ENCODE measurements at places on chromosomes 12 and 14.

GRCh38 chr14:34060651-34060999, 109.8 kb upstream of the EGLN3 start:
- DNase-seq: no peak

GRCh38 chr14:51862176-51862796, 1.9 kb downstream of the GNG2 start:
- DNase-seq: no peak

DNA sequence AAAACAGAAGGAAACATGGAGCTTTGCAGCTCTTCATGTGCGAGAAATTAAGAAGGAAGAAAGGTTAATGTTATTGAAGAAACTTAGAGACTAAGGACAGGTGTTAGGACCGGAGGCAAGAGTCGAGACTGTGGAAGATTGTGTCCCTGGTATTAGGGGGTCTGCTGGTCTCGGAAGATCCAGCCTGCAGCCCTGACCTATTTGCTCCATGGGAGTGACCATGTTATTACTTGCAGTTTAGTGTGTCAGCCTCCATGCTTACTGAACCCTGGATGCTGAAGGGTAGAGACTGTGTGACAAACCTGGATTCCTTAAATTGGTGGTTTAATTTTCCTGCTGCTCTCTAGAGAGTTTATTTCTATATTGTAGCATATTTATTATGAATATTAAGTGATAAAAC, 580.6 kb downstream of the NOVA1 start:
- no peak for DNase-seq

- no peak for DNase-seq
These were observed 34.4 kb downstream of the BMAL2 start for GRCh38 chr12:27367078-27367477.

- no peak for DNase-seq
These were observed 18.8 kb downstream of the STYX start for GRCh38 chr14:52748647-52749292.

DNA sequence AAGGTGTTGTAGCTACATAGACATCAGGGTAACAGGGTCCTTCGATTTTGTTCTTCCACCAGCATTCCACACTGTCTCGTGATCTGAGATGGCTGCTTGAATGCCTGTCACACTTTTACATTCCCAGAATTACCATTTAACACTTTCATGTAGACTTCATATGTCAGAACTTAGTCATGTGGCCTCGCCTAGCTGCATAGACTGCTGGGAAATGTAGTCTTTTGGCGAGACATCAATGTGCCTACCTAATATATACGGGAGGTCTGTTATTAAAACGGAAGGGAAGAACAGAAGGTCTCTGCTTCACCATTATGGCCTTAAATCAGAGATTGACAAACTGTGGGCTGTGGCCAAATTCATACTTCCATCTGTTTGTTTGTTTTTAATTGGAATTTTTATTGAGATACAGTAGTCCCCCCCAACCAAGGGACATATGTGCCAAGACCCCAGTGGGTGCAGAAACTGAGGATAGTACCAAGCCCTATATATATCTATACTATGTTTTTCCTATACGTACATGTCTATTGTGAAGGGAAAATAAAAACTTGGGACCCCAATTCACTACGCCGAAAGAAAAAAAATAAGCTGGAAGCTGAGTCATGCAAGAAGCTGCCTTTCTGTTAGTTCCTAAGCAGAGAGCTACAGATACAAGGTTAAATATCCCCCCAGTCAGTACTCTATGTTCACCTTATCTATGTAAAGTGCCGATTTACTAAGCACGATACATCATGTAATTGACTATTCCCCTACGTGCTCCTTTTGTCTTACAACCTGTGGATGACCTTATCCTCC, 11.3 kb upstream of the HRK start:
- DNase-seq: no peak

DNA sequence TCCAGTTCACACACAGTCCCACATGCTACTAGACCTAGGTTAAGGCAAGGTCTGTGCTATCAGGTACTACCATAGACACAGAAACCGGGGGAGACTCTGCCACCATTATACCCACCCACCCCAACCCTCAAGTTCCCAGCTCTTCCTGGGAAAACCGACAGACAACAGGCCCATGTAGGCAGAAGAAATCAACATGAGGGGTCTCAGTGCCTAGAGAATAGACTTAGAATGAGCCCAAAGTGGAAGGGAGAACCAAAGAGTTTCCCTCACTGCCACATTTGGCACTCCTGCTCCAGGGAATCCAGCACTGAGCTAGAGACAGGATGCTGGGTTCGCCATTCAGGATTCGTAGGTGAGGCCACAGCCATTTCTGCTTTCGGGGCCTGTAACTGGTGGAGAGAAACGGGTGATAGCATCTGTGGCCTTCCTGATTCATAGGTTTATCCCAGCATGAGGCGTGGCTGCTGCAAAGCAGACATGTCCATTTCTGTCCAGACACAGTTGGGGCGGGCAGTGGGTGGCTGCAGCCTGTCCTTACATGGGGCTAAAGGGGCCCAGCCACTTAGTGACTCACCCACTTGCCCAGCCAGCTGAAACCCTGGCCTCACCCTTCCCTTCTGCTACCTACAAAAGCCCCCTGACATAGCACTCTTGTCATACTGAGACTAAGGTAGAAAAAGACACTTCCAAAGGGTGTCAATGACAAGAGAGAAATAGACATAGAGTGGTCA, 69.4 kb downstream of the IRF2BPL start:
- DNase-seq: no peak

DNA sequence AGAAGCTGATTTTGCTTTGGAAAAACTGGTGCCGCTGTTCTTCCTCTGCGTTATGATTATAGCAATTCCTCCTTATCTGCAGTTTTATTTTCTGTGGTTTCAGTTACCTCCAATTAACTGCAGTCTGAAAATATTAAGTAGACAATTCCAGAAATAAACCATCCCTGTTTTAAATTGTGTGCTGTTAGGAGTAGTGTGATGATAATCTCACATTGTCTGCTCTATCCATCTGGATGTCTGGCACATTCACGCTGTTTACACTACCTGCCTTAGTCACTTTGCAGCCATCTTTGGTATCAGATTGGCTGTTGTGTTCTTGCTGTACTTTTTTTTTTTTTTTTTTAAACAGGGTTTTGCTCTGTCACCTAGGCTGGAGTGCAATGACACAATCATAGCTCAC, 141.0 kb downstream of the GRIP1 start:
- no peak for DNase-seq

DNA sequence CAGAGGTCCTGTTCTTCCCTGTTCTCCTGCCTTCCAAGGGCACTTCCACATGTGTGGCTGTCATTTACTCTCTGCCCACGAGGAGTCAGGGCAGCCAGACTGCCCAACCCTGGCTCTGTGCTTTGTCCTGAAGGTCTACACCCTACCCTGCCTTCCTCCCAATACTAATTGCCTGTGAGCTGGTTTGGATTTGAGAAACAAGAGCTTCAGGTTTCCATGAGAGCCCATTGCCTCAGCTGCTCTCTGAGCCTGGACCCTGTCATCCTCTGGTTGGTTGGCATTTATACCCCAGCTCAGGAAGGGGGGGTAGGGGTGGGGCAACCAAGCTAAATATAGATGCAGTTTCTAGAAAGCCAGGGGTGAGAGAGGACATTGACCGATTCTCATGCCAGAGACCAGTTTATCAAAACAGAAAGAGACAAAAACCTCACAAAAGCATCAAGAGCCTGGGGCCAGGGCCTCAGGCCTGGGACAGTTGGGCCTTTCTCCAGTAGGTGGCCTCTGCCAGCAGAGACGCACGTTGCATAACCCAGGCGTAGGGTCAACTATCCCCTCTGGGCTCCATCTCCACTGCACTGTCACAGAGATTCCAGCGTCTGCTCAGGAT, 34.5 kb downstream of the VDR start:
- DNase-seq: no peak

DNA sequence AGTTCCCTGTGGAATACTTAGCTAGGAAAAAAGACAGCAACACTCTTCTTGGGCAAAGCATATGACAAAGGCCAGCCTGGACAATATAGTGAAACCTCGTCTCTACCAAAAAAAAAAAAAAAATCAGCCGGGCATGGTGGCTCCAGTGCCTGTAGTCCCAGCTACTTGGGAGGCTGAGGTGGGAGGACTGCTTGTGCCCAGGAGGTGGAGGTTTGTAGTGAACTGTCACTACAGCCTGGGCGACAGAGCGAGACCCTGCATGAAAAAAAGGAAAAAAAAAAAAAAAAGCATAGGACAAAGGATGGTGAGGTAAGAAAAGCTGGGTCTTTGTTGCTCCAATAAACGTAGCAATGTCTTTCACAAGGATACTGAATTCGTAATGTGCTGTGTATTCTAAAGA, 1.1 kb downstream of the TXNDC16 start:
- no peak for DNase-seq

DNA sequence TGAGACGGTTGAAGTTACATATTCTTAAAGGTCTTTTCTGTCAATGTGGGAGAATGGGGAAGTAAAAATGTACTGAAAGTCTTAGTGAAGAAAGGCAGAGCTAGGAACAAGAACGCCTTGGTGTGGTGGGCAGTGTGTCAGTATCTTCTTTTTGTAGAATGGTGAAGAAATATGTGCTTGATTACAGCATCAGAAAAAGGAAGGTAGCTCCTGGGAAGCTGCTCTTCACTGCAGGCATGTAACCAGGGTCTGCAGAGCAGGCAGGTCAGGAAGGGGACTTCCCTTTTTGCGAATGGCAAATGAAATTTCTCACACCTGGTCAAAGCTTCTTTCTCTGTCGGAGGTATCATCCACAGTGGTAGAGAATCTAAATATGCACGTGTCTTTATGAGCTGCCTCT, 226.2 kb downstream of the ADAMTS20 start:
- no peak for DNase-seq

GRCh38 chr12:107400686-107401447, 284.7 kb upstream of the PWP1 start:
- DNase-seq: no peak

DNA sequence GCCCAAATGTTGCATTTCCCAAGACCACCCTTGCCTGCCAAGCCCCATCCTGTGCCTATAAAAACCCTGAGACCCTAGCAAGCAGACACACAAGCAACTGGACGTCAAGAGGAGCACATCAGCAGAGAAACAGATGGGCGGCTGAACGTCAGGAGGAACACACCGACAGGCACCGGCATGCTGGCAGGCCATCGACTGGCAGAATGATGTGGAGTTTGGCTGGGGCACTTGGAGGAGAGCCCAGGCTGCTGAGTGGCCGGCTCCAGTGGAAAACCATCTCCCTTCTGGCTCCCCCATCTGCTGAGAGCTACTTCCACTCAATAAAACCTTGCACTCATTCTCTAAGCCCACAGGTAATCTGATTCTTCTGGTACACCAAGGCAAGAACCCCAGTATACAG, 130.1 kb downstream of the SLC41A2 start:
- no peak for DNase-seq

- DNase-seq: no peak
These were observed 202.5 kb upstream of the DDHD1 start for GRCh38 chr14:53355581-53356112.

DNA sequence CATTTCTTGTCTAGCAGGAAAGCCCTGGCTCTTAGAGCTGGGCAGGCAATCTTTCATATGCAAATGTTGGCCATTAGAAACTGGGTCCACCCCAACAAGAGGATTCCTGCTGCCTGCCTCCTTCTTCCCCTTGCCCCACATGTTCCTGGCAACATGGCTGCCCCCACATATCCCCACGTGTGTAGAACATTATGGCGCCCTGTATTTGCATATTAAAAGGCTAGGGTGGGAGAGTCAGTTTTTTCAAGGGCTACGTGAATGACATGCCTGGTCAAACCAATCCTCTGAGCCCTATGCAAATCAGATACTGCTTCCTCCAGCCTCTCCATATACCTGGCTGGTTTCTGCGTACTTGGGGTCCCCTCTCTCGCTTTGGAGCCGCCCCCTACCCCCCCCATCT, 514.0 kb downstream of the FUT8 start:
- peak; percentile 56 for DNase-seq

GRCh38 chr14:103141117-103141796, 18.0 kb downstream of the TNFAIP2 start:
- DNase-seq: peak; percentile 7

- no peak for DNase-seq
These were observed 78.0 kb downstream of the KITLG start for GRCh38 chr12:88501972-88502938.

DNA sequence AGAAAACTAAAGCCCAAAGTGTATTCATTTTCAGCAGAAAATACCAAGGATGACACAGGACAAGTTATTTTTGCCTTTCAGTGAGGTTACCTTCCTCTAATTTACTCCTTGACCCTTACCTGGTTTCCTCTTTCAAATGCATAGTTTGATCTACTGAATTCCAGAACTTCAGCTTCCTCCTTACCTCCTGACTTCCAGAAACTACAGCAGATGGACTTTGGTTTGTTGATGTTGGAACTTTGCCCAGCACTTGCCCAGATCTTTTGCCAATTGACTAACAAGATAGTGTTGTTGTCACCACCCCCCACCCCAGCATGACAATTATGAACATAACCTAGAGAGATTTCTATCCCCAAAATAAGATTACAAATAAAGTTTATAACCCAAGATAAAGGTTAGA, 63.2 kb downstream of the NAV3 start:
- no peak for DNase-seq

GRCh38 chr12:51448618-51449256, 24.1 kb downstream of the SLC4A8 start:
- no peak for DNase-seq

- DNase-seq: no peak
These were observed 63.2 kb downstream of the TESC start for GRCh38 chr12:117036046-117036445.

DNA sequence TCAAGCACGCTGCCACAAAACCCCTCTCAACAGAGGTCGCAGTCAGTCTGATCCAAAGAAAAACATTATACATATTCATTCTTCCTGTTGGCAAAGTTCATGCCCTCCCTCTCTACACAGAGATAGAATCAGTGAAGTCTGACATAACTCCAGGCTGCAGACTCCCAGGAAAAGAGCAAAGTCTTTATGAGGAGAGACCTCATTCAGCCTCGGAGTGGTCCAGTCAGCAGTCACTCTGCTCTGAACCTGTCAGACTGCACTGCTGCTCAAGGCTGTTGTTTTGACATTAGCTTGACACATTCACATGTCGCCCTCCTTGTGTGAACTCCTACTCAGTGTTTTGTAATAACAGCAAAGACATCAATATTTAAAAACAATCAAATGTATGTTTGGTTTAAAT, 241.2 kb upstream of the G2E3 start:
- DNase-seq: no peak

- DNase-seq: no peak
These were observed 106.1 kb downstream of the PAX9 start for GRCh38 chr14:36767603-36768281.

DNA sequence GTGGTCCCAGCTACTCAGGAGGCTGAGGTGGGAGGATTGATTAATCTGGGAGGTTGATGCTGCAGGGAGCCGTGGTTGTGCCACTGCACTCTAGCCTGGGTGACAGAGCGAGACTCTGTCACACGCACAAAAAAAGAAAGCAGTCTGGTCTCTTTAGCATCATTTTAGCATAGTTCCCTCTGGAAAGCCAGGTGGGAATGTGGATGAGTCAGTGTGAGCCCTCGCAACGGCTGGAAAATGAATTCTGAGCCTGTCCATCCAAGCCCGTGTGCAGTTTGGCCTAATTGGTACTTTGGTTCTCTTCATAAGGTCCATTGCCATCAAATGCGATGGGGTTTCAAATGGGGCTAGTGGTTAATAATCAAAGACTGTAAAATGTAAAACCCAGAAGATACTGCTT, 2.4 kb downstream of the MYL2 start:
- DNase-seq: no peak
